ENCODE measurements at places on chromosomes 5 and 9.

DNA sequence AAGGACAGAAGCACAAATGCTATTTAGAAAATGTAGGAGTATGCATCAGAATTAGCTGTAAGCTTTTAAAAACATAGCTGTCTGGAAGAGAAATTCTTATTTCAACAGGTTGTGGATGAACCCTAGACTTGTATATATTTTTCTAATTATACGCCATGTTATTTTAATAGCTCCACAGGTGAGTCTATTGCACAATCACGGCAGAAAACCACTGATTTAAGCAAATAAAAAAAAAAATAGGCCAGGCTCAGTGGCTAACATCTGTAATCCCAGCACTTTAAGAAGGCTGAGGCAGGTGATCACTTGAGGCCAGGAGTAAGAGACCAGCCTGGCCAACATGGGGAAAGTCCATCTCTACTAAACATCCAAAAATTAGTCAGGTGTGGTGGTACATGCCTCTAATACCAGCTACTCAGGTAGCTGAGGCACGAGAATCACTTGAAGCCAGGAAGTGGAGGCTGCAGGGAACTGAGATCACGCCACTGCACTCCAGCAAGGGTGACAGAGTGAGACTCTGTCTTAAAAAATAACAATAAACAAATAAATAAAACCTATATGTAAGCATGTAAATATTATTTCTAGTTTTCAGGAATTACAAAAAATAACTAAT, 11.7 kb downstream of the TRIM23 start:
- no peak for DNase-seq

DNA sequence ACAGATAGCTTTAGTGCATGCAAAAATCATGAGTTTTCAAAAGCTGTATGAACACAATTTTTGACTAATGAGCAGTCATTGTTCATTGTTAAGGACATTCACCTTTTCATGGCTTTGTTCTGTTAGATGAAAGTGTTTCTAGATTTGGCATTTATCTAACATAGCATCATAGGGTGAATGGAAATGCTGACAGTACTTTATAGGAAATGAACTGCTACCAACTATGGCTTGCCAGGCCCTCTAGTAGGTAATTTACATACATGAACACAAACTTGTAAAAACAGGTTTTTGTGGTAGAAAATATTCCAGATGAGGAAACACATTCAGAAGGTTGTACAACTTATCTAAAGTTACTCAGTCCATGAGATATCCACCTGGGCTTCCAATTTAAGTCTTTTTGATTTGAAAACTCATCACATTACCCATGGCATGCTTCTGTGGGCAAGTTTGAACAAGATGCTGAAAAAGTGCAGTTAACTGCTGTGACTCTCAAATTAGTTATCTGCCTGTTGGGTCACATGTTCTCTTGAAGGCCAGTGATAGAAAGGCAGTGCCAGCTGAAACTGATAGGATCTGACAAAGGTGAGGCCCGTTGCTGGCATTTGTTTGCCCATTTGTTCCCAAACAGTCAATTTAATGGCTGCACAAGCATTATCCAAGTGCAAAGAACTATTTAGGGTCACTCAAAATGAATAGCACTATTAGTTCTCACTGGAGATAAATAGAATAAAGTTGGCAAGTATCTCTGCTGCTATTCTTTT, 399.1 kb downstream of the MAN2A1 start:
- no peak for DNase-seq

- DNase-seq, result peak; percentile 38
Measured at GRCh38 chr5:63959177-63959982, 2.9 kb downstream of the HTR1A start.

DNA sequence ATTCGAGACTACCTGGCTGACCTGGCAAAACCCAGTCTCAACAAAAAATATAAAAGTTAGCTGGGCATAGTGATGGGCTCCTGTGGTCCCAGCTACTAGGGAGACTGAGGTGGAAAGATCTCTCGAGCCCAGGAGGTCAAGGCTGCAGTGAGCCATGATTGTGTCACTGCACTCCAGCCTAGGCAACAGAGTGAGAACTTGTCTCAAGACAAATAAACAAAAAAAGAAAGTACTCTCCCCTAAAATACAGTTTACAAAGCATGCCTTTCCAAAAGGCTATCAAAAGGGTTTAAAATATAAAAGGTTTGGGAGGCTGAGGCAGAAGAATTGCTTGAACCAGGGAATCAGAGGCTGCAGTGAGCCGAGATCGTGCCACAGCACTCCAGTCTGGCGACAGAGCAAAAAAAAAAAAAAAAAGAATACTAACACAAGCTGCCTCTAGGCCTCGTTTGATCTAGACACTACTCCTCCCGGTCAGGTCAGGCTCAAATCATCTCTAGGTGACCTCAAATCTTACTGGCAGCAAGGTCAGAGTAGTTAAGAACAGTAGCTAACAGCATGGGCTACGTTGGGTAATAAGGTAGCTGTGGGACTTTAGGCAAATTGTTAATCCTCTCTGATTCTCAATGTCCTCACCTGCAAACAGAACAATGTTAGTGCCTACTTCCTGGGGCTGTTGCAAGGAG, 9.3 kb downstream of the NAIF1 start:
- DNase-seq, result no peak

DNA sequence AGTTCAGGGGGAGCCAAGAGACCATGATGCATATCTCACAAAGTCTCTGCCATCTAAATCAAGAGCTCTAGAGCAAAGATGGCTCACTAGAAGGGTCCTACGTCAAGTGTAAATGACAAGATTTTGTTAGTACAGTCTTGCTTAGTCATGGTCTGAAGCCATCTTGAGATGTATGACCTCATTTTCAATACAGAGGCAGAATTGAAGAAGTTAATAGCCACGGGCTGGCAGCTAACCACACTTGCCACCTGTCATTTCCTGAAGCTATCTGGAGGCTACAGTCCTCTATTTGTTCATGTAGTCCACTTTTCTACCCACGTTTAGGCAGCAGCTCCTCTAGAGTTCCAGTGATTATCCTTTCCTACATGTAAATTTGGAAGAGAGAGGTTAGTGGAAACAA, 231.7 kb upstream of the CDH12 start:
- DNase-seq, result no peak

GRCh38 chr9:137296670-137297664, 5.1 kb downstream of the NRARP start:
- DNase-seq, result peak; percentile 80

DNA sequence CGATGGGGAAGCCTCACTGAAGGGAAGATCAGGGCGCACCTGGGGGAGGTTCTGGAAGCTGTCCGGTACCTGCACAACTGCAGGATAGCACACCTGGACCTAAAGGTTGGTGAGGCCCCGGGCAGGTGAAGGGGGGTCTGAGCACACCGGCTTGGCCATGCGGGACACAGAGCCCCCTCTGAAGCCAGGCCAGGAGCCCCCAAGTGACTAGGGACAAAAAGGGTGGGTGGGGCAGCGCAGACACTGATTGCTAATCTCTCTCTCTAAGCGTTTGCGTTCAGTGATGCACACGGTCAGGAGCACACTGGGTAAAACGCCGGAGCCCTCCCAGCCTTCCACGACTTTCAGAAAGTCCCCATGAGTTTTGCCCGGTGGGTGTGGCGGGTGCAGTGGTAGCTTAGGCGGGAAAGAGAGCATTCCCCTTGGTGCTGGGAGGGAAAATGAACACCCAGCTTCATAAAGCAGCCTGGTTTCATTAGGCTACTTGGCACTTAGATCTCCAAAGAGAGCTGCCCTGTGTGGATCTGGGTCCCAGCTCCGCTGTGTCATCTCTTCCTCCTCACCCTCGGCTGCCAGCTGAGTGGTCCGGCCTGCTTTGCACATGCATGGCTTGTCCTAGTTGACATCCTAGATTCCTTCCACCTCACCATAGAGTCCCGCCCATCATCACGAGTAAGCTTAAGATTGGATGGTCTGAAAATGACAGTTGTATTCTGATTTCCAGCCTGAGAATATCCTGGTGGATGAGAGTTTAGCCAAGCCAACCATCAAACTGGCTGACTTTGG, 74.2 kb upstream of the OTULINL start:
- no peak for DNase-seq

DNA sequence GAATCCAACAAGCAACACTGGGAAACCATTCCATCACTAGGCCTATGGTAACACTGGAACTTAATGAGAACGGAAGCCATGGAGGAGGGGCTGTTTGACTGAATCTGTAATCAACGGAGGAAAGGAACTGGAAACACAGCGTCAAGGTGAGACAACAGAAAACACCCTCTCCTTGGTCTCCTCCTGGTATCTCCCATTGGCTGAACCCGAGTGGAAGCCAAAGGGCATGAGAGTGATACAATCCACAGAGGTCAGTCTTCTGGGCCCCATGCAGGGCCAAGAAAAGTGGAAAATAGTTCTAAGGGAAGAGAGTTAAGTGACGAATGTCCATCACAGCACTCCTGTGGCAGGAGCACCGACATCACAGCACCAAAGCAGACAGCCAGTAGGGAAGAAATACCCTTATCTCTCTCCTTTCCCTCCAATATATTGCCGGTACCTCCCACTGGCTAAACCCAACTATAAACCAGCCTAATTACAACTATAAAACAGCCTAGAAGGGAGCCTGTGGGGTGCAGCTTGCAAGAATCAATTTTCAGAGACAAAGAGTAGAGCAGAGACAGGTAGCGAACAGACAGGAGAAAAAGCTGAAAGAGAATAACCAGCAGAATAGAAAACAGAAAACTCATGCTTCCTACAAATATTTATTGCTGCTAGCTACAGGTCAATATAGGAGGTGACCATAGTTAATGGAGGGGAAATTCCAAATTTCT, 107.4 kb upstream of the IFNE start:
- no peak for DNase-seq

- no peak for DNase-seq
Measured at GRCh38 chr9:135374591-135374990, 105.0 kb upstream of the PPP1R26 start.

DNA sequence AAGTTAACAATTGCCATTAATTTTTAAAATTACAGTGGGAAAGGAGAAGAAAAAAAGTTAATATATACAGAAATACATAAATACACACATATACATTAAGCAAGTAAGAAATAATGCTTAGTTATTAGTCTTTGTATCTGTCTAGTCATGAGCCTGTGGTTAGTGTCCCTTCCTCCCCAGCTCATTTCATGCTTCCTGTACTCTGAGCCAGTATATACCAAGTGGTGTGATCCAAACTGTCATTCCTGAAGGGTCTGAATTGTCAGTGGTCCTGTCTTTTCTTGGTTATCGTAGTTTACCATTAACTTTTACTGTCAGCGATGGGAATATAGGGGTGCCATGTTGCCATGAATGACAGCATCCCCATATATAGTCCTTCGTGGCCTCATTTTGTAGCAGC, 24.2 kb upstream of the STOM start:
- DNase-seq, result no peak

DNA sequence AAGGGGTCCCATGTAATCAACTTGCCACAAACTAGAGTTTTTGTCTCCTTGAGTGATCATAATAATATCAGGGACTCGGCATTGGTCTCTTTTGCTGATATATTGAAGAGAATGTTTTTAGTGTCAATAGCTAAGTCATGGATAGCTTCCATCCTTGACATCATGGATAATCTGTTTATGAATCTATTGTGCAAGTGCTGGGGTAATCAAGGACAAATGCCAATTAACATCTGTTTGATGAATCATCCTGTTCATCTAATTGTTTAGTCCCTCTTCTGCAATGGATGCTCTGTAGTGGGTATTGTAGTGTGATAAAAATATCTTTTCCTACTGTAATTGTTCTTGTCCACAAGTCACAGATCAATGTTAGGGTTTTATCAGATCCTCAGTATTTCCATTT, 607.5 kb upstream of the SEMA6A start:
- DNase-seq, result no peak

- DNase-seq, result no peak
Measured at GRCh38 chr5:172852490-172853354, 18.7 kb downstream of the ERGIC1 start.

DNA sequence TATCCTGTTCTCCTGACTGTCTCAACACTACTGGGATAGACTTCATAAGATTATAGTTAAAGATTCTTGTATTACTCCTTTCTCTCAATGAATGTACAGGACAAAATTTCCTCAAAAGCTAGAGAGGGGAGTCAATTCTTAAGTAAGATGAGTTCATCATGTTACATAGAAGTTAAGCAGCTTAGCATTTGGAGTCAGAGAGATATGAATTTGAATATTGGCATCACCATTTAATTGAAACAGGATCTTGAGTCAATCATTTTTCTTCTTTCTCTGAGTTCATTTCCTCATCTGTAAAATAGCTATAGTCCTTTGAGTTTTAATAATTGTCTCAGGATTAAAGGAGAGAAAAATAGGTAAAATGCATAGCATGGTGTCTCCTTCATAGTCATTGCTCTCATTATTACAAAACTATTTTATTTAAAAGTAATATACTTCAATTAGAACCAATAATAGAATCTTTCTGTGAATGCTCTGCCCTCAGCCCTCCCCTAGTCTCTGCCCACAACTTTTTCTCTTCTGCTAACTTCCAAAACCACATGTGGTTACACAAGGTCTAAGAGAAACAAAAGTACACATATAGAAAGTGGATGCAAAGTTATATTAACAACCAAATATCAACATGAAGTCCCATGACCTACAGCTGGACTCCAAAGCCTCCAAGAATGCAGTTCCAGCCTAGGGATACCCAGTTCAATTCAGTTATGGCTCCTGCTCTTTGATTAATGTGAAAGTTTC, 265.6 kb downstream of the TLE1 start:
- DNase-seq, result no peak

GRCh38 chr9:135022191-135022870, 65.1 kb upstream of the OLFM1 start:
- DNase-seq, result no peak

- no peak for DNase-seq
Measured at GRCh38 chr5:174145821-174146220, 100.3 kb downstream of the NSG2 start.

DNA sequence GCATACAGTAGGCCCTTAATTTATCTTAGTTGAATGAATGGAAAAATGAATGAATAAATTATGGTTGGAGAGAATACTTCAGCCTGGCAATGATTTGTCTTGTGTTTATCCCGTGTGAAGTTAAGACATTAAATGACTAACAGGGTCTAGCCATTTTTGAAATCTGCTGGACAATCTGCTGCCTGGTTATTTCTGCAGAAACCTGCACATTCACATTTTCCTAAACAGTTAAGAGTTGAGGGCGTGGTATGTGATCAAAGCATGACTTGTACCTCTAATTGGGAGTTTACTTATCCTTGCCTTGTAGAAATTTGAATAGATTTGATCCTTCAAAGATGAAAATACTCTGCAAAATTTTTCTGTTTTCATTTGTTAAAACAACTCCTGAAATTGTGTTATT, 34.6 kb upstream of the NDFIP1 start:
- no peak for DNase-seq

GRCh38 chr9:125544988-125545651, 161.9 kb downstream of the MAPKAP1 start:
- DNase-seq, result no peak

DNA sequence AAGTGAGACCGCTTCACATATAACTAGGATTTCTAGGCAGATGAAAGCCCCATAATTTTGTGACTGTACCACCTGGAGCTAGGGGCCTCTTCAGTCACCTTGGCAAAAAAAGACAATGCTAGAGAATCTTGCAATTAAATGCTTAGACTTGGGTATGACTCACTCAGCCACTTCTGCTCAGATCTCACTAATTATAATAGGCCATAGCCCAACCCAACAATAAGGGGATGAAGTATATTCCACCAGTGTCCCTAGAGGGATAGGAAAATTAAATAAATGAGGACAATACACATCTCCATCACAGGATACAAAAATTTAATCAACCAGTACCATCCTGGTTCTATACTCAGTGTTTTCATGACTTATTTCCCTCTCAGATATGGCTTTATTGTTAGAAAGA, 1079.9 kb upstream of the C9orf72 start:
- DNase-seq, result no peak

GRCh38 chr5:143835251-143835650, 23.3 kb downstream of the HMHB1 start:
- DNase-seq, result no peak

GRCh38 chr9:37062336-37062735, 28.3 kb upstream of the PAX5 start:
- DNase-seq, result no peak
